Hematopoietic multipotent progenitor cell (in vitro differentiated cells): ENCODE measurements at places on chromosomes 6 and 20.
A peak's percentile ranks its signal among the peaks of the same experiment; 100 is the strongest.

DNA sequence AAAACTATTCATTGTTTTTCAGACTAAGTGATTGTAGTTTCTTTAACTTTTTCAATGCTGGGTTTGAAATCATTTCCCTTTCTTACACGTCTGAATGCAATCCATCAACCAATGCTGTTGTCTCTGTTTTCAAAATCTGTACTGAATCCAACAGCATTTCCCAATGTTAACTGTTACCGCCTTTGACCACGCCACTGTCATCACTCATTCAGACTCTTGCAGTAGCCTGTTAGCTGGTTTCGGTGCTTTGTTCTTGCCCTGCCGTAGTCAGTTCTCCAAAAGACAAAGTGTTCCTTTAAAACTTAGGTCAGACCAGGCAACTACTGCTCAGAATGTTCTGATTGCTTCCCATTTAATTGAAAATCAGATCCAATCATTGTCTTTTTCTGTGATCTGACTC lies 131.3 kb downstream of the PLCB4 start:
- DNase-seq, result no peak

DNA sequence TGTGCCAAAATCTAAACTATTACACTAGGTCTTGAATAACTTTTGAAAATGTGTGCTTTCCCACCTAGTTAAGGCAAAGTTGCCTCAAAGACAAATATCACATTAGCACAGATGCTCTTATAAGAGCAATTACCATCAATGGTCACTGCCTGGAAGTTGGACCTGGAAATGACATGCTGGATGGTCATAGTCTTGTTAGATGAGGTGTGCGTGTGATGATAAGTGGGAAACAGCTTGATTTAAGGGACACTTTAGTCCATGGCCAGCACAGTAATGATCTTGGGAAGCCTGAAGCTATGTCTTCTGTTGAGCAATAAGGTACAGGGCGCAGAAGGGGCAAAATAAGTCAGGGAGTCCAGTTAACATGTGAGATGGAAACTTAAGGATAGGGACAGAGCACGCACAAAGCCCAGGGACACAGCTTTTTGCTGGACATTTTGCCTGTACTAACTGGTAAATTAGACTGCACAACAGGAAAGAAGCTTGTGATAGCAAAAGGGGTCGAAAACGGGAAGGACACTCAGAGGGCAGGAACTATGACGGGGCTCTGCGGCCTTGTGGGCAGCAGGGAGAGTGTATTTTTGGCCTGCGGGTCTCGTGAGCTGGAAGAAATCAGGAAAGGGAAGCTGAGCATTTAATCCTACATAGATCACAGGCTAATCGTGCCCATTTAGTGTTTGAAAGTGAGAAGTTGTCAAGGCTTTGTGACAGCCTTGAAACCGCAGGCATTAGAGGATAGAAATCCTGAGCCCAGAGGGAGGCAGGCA lies 66.7 kb upstream of the BMP2 start:
- DNase-seq, result no peak

- DNase-seq, result no peak
Measured at GRCh38 chr6:107534571-107535141, 44.7 kb downstream of the SOBP start.

- no peak for DNase-seq
Measured at GRCh38 chr20:20624914-20625313, 87.5 kb downstream of the RALGAPA2 start.

GRCh38 chr6:136510299-136510698 lies 39.9 kb downstream of the MAP7 start:
- no peak for DNase-seq

DNA sequence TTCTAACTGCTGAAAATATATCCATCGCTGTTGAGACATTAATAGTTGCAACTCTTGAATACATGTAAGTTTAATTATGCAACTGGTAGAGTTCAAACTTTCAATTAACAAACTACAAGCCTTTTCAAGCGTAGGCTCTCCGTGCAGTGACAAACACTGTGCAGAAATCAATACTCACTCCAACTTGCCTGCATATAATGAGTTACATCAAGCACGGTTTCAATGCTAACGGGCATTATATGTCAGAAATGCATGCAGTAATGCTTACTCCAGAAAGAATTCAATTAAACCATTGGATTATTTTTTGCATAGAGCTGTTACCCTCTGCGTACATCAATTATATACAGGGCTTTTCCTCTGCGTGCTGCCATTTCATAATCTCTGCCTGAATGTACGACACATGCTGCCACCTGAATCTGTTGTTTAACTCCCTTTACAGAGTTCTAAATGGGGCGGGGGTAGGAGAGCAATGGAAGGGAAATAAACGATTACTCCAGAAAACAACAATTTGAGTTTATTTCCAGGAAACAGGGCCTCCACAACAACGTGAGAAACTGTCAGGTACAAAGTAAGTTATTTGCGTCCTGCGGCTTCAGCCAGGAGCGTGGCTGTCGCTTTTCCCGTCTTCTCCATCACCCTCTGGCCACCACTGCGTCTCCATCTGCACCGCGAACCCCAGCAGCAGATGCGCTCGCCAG lies 1.8 kb downstream of the PTPRK start:
- peak; percentile 9 for DNase-seq

DNA sequence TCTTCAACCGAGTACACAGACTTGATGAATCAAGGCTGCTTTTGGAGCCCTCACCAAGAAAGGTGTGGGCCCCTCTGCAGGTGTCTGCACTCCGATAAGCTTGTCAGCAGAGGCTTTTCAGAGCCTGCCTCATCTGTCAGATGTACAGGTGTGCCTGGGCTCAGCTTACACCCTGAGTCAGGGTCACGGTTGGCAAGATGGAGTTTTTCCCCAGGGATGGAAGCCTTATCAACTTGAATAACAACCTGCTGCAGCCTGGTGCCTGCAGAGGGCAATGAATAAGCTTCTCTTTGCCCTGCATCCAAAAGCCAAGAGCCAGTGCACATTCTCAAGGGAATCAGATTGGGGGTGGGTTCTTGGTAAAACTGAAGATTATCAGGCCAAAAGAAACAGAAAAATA lies 427.1 kb downstream of the CD83 start:
- no peak for DNase-seq

DNA sequence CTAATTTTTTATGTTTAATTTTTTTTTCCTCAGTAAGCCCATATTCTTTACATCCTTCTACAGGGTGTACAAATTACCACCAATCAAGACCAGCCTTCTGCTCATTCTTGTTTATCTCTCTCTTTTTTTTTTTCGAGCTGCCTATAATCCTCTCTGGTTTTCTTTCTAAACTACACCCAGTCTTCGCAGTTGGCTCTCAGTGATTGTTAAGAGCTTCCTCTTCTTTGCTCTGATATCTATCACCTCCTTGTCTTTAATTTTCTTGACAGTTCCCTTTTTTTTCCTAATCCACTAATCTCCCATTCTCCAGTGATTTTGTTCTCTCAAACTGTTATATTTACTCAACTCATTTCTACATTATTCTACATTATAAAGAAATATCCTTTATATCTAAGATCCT lies 38.5 kb upstream of the PTPRK start:
- DNase-seq, result no peak

DNA sequence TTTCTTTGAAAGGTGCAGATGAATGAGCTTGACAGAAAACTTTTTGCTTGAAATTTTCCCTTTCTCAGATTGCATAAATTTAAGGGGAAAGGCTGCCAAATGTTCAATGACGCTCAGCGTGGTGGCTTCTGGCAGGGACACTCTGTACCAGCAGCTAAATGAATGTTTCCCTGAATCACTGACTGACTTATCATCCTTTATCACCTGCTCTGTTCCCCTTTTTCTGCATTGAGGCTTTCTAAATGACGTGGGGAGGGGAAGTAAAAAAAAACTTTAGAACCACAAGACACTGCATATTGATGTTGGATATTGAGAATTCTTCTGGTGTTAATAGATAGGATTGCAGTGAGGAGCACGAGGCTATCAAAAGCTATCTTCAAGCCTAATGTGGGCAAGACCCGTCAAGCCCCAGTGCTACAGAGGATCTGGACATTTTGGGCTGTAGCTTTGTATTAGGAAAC lies 46.9 kb upstream of the ENPP5 start:
- DNase-seq, result peak; percentile 83

- no peak for DNase-seq
Measured at GRCh38 chr20:31710423-31711108, 12.1 kb downstream of the BCL2L1 start.

DNA sequence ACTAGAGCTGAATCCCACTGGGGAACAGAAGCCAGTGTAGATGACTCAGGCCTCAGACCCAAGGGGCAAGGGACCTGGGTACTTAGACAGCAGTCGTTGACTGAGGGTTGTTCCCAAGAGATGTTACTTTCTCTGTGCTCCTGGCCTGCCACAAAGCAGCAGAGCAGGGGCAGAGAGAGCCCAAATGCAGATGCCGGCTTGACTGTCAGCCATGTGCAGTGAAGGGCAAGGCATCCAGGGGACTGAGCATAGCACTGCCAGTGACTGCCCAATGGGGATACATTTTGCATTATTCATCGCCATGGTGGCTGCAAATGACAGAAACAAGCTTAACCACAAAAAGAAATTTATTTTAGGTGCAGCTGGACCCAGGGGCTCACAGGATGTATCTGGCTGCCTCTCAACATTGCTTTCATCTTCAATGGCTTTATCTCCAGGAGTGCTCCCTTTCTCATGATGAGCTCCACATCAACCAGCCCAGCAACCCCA lies 7.6 kb upstream of the TP53RK start:
- DNase-seq, result no peak

- no peak for DNase-seq
Measured at GRCh38 chr6:85460921-85461797, 11.3 kb downstream of the NT5E start.

DNA sequence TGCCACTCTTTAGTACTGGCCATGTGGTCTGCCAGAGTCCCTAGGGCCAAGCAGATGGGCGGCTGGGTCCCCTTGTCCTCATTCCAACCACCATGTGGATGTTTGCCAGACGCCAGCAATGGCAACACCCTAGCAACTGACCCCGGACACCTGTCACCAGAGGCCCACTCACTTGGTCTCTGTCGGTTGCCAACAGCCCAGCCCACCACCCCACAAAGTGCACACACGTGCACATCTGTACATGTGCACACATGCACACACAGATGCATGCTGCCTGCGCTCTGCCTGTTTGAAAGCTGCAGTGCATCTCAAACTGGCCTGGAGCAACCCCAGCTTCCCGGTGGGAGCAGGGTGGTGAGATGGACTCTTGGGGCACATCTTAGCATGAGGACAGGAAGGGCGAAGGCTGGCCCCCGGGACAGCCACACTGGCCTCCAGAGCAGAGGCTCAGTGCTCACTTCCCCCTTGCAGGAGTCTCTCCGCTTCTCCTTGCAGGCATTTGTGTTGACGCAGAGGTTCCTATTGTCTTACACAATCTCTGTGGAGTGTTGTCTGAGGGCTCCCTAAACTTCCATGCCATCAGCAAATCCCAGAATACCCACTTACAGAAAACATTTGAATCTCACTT lies 54.0 kb downstream of the PSMG4 start:
- no peak for DNase-seq

DNA sequence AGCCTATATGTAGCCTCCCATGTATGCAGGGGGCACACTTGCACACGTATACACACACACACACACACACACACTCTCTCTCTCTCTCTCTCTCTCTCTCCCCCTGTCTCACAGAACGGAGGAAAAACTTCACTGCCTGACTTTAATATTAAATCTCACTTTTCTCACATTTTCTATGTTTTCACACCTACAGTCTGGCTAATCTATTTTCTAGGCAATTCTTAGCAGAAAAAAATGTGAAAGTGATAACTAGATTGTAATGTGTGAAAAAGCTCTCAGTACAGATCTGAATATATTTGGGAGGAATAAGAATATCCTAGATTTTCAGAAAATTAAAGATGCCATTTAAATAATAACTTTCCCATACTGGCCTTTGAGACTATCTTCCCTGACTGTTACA lies 120.9 kb downstream of the MCHR2 start:
- DNase-seq, result no peak

DNA sequence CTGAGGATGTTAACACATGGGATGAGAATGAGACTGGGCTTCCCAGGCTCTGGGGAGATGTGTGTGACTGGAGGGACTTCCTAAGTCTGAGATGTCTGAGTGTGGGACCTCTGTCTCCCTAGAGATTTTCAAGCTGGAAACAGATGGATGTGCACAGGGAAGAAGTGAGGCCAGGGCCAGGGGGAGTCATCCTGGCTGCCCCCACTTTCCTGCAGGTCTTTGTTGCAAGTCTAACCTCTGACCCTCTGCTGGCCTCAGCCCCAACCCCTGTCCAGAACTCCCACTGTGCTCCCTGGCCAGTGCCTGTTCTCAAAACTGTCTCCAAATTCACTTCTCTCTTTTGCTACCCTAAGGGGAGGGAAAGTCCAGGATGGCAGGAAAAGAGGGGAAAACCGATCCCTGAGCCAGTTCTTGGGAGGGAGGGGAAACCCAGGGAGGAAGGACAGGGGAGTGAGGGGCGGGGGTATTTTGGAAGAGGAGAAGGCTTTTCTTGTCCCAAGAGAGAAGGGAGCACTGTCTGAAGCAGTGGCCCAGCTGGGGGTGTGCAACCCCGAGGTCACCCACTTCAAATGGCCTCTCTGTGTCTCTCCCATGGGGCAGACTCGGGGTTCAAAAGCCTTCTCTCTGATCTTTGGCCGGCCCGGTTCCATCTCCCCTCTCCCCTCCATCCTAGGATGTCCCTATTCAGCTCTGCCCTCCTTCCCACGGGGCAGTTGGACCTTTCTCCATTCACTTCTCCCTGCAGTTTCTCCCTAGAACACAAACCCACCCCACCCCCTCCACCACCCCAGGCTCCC lies 3.1 kb downstream of the PPP1R18 start:
- no peak for DNase-seq

DNA sequence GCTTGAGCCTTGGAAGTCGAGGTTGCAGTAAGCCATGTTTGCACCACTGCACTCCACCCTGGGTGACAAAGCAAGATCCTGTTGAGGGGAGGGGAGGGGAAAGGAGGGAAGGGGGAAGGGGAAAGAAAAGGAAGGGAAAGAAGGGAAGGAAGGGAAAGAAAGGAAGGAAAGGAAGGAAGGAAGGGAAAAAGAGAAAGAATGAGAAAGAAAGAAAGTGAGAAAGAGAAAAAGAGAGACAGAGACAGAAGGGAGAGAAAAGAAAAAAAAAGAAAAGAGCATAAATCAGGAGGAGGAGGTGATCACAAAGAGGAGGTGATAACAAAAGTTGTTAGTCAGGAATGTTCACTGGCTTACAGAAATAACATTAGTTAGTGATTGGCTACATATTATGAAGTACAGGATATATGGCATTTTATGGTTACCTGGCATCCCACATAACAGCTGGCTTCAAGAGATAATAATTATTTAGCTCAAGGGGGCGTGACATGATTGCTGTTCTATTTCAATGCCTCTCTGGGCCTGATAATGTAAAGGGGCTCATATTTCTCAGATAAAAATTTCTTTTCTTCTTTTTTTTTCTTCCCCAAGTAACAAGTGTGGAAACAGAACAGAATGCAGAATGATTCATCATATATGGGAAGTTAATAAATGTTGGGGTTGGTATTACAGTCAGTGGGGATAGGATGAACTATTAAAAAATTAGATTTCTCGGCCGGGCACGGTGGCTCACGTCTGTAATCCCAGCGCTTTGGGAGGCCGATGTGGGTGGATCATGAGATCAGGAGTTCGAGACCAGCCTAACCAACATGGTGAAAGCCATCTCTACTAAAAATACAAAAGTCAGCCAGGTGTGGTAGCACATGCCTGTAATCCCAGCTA lies 27.1 kb downstream of the SAMHD1 start:
- DNase-seq, result no peak

- no peak for DNase-seq
Measured at GRCh38 chr6:169783401-169783800, 32.0 kb downstream of the ERMARD start.

- DNase-seq, result no peak
Measured at GRCh38 chr6:31426395-31427354, 23.3 kb downstream of the MICA start.

GRCh38 chr20:42152575-42152974 lies 534.4 kb upstream of the CHD6 start:
- no peak for DNase-seq

- peak; percentile 92 for DNase-seq
Measured at GRCh38 chr6:156557251-156557910, 219.8 kb upstream of the ARID1B start.
